Foreskin keratinocyte (primary cell): ENCODE measurements at places on chromosomes 16 and 17. TPM values are rescaled to one million over a fixed set of nuclear protein-coding genes. Genes with fewer than 3 reads are reported as not detected.

- no peak for DNase-seq
Observed at GRCh38 chr16:4733747-4734062, 366 bp downstream of the ANKS3 start.

DNA sequence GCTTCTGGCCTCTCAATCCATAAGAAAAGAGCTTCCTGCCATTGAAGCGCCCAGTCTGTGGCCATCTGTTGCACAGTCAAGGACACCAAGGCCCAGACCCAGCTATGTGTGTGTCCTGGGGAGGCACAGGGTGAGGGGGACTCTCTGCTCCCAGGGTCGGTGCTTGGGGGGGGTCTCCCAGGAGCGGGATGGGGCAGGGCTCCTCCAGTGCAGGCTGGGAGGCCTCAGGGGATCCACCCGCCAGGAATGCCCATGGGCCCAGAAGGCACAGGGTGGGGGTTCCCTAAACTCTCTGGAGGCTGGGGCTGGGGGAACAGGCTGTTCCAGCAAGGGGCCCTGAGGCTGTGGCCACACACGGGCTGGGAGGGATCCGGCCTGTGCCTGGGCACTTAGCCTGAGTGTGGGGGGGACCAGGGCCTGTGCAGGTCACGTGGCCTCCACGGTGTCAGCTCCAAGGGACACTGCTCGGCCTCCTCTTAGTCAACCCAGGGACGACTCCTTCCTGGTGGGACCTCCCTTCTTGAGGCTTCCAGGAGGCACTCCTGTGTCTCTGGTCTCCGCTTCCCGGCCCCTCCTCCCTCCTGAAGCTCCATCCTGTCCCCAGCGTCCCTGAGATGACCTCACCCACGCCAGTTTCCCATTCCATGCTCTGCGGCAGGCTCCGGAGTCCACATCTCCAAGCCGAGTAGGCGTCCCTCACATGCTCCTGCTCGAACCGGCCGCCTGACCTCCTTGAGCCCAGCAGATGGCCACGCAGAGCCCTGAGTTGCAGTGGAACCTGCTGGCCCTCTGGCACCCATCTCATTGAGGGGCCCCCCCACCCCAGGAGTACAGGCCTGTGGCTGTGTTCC is 23.1 kb upstream of the BAHCC1 start:
- no peak for DNase-seq

DNA sequence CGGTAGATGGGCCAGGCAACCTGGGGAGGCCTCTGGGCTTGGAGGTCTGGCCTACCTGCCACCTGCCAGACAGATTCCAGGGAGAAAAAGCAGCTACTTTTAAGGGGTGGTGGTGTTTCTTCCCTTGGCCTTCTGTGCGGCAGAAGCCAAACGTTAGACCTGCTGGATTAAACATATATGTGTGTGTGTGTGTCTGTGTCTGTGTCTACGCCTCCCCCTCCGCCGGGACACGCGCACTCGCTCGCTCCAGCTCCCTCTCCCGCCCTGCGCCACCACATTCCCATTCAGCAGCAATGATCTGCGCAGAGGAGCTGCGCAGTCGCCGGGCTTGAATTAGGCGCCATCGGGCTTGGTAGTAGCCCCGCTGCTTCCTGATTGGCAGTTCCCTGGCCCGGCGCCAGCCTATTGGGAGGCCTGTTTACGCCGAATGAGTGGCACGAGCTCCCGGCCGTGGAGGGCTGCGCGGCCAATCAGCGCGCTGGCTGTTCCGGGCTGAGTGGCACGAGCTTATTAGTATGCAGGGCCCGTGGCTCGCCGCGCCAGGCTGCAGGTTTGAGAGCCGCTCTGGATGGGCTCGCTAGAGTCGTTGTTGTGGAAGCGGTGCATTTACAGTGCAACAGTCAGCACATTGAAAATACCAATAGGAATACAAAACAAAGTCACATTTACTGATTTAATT is at the start of gene BAHCC1:
TSS of gene BAHCC1 (plus strand) at position 537 of the 679 bp plus-strand sequence. CDS start 4,283 bp downstream, outside the sequence.
- peak; percentile 99 for DNase-seq

- no peak for DNase-seq
Observed at GRCh38 chr17:21467739-21468490, 91.8 kb downstream of the KCNJ12 start.

DNA sequence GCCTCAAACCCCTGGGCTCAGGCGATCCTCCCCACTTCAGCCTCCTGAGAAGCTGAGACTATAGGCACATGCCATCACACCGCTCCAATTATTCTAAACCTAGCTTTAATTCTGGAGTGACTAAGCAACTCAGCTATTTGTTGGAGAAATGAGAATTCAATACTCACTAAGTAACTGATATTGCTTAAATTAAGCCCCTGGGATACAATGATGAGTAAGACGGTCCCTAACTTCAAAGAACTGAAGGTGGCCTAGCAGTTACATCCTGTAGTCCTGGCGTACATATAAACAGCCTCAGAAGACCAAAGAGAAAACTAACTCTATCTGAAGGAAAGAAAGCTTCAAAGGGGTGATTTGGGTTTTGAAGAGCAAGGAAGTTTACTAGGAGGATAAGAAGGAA is 25.0 kb downstream of the XPO6 start:
- DNase-seq, result no peak

DNA sequence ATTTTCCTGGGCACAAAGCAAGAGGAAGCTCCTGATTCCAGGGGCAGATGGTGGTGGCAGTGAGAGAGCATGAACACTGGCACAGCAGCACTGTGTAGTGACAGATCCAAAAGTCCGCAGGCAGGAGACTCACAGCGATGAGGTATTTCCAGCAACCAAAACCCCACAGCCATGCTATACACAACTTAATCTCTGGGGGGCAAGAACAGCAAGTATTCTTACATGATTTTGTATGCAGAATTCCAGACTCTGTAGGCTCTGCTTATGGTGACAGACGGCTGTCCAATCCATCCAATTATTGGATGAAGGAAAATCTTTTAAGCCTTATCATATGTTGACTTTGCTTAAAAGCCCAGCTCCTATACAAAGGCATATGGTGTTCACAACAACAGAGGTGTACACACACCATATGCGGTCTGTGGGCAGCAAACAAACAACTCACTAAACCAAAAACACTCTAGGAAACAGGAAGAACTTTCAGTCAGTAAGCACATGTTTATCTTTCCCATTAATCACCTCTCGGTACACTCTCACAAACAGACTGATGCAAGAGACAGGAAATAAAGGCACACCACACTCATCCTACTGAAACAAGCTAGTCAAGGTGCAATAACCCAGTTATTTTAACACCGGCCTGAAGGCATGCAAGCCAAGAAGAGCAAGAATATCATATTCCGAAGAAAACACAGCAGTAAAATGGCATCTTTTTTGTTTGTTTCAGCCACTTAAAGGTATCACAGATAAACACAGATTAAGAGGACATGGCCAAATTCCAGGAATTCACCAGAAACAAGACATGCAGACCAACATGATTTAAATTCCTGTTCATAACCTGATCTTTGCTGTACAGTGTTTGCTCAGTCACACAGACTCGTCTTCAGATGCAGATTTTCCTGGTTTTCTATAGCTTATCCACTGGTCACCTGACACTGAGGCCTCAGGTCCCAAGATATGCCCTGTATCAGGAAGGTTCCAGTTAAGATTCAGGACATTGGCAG is 47.8 kb downstream of the ERN1 start:
- DNase-seq, result peak; percentile 80

GRCh38 chr16:71767060-71767900 is 41.4 kb downstream of the AP1G1 start:
- DNase-seq, result no peak

The PAFAH1B1 gene
- polyA plus RNA-seq, result 82.2 and 87.9 TPM in 2 replicates

The NOXO1 gene
- 2.3 and 2.7 TPM in 2 replicates for polyA plus RNA-seq
